Kidney epithelial cell (primary cell): ENCODE measurements at places on chromosomes 12 and 14.

DNA sequence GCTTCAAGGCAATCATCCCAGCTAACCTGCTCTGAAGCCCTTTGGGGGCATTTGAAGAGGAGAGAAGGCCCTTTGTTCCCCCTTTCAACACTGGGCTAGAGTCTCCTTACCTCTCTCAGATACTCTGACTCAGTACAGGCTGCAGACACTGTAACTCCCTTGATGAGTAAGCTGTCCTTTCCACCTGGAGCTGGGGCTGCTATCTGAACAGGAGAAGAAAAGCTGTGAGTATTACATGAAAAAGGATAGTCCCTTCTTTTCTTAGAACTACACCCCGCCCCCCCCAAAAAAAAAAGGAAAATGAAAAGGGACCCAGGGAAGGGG is 186.6 kb upstream of the PLEKHG7 start:
- DNase-seq, result peak; percentile 67

GRCh38 chr12:6110006-6110405 is 14.5 kb downstream of the VWF start:
- DNase-seq, result no peak

DNA sequence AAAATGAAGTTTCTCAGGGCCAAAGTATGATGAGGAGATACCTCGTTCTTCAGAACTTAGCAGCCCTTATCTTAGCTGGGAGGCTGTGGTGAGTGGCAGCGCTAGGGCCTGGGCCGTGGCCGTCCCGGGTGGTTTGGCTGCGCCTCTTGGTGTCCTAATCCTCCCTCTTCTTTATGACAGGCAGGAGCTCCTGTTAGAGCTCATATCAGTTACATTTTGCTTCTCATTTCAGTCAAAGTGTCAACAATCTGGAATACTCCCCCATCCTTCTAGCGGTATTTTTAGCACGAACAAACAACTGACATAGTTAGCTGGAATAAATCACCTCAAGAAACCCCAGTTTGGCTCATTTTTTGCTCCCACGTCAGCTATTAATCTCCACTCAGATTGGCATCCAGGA is 188.8 kb downstream of the TTC7B start:
- DNase-seq, result no peak

GRCh38 chr12:91974541-91975085 is 171.0 kb downstream of the BTG1 start:
- no peak for DNase-seq
